ENCODE measurements at places on chromosomes 7 and 10.

- DNase-seq = no peak
These were observed 167.7 kb downstream of the DGKB start for GRCh38 chr7:14734839-14735321.

- DNase-seq = no peak
These were observed 175.8 kb upstream of the SORCS1 start for GRCh38 chr10:107340326-107340725.

DNA sequence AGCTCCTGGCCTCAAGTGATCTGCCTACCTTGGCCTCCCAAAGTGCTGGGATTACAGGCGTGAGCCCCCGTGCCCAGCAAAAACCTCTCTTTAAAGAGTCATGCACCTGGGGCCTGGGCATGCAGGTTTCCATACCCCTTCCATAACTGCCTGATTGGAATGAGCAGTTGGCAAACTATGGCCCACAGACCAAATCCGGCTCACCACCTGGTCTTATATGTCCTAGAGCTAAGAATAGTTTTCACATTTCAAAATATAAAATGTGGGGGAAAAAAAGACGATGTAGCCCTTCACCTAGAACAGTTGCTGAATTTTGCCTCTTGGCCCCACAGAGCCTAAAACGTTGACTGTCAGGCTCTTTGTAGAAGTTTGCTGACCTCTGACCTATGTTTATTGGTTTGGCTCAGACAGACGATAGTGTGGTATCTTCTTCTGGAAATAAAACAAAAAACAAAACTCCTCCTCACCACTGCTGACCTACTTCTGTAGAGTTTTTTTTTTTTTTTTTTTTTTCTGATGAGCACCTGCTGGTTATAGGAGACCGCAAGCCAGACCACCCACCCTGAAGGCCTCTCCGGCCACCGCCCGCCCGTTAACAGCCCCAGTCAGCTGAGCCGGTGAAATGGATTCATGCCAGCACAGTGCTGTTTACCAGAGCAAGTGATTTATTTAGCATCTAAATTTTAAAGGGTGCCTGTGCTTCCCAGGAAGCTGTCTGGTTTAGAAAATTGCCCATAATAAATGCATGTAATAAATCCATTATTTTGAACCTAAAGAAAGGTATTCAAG is 33.5 kb upstream of the SFRP5 start:
- DNase-seq = no peak

- DNase-seq = no peak
These were observed 60.6 kb downstream of the CDHR3 start for GRCh38 chr7:106023369-106024322.

DNA sequence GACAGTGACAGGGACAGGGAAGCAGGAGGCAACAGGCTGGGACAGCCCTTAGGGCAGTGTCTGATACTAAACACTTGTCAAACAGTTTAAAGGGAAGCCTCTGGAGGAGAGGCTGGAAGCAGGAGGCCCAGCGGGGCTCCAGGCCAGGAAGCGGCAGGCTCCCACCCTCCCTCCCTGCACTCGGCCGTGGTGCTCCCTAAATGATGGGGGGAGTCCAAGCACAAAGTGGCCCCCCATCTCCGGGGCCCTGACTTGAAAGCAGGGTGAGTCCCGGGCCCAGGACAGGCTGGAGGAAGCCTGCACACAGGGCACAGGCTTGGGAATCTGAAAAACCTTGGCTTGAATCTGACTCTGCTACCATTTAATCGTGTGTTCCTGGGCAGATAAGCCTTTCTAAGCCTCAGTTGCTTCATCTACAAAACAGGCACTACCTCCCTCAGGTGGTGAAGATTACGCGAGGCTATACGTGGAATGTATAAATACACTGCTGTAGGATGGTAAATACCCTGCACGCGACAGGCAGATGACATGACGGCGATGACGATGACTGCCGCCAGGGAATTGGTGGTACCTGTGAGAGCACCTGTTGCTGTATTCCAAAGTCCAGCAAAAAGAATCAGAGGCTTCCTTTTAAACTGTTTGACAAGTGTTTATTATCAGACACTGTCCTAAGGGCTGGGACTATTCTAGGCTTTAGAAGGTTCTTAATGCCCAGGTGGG is 34.1 kb downstream of the GBX1 start:
- DNase-seq = no peak

DNA sequence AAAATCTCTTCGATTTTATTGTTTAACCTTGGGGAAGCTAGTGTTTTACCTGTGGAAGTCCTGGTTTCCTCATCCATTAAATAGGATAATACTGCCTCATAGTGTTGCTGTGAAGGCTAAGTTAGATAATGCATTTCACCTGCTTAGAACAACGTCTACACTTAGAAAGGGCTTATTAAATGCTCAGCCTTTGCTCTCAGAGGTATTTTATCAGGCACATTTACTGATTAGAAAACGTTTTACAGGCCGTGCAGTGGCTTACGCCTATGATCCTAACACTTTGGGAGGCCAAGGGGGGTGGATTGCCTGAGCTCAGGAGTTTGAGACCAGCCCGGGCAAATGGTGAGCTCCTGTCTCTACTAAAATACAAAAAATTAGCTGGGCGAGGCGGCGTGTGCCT is 144.4 kb downstream of the INSYN2A start:
- no peak for DNase-seq

- DNase-seq = no peak
These were observed 190.8 kb upstream of the MTPN start for GRCh38 chr7:136167991-136168390.

DNA sequence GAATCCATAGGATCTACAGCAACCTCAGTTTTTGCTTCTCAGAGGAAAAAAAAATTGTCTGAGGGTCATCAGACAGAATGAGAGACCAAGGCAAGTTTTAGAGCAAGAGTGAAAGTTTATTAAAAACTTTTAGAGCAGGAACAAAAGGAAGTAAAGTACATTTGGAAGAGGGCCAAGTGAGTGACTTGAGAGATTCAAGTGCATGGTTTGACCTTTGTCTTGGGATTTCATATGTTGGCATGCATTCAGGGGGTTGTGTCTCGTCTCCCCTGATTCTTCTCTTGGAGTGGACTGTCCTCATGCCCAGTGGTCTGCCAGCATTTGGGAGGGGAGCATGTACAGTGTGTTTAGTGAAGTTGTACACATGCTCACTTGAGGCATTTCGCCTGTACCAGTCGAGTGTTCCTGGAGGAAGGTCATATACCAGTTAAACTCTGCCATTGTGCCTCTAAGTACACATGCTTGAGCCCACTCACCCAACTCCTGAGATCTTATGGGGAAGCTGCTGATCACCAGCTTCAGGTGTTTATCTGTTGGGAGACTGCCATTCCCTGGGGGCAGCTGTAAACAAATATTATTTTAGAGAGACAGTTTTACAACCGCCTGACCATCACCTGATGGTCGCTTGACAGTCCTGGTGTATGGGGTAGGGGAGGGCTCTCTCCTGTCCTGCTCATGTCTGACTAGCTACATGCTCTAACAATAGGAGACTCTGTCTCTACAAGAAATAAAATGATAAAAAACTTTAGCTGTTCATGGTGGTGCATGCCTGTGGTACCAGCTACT is 109.4 kb downstream of the EEPD1 start:
- DNase-seq = no peak

DNA sequence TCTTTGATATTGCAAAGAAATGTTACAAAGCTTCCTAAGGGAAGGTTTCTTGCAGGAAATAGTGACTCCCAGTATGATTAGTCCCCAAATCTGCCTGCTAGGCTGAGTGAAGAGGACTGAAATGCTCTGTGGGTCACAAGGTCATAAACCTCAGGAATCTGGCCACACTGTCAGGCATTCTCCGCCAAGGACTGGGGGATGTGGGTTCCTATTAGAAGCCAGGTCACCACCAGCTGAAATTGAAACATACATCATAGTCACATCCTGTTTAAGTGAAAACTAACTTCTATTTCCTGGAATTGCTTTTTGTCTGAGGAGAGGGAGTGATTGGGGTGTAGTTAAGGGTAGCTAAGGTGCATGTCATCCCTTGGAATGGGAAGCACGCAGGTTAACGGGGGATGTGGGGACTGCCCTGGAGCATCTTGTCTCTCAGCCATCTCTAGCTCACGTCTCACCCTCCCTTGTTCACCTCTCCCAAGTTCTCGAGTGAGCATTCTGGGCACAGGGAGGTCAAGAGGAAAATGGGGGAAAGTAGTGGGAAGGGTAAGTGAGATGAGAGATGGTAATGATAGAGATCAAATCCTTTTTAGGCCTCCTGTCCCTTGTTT is 12.0 kb upstream of the GSAP start:
- DNase-seq = no peak

DNA sequence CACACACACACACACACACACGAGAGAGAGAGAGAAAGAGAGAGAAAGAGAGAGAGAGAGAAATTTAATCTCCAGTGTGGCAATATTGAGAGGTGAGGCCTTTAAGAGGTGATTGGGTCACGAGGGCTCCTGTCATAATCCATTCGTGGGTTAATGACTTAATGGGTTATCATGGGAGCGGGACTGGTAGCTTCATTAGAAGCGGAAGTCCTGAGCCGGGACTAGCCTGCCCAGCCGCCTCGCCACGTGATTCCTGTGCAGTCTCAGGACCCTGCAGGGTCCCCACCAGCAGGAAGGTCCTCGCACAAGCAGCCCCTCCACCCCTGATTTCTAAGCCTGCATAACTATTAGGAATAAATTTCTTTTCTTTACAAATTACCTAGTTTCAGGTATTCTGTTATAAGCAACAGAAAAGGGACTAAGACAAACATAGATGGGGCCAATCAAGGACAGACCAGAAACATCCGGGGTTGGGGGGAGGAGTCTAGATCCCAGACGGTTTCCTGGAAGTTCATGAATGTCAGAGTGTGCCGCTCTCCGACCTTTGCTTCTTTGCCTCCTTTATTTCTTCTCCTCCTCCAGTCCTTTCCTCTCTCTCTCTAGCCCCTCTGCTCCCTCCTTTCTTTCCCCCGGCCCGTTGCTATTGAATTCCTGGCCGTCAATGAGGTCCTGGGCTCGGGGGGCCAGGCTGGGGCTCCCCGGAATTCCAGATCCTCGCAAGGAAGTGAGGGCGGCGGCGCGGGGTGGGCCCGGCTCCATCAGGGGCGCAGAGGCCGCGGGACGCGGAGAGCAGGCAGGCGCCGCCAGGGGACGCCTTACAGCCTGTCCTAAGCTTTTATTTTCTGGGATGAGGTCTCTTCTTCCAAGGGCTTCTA is 146.8 kb downstream of the CYP26A1 start:
- no peak for DNase-seq

GRCh38 chr10:47454780-47455058 is 29.2 kb downstream of the ANXA8 start:
- DNase-seq = no peak

- no peak for DNase-seq
These were observed 25.0 kb upstream of the FZD1 start for GRCh38 chr7:91239171-91239604.

DNA sequence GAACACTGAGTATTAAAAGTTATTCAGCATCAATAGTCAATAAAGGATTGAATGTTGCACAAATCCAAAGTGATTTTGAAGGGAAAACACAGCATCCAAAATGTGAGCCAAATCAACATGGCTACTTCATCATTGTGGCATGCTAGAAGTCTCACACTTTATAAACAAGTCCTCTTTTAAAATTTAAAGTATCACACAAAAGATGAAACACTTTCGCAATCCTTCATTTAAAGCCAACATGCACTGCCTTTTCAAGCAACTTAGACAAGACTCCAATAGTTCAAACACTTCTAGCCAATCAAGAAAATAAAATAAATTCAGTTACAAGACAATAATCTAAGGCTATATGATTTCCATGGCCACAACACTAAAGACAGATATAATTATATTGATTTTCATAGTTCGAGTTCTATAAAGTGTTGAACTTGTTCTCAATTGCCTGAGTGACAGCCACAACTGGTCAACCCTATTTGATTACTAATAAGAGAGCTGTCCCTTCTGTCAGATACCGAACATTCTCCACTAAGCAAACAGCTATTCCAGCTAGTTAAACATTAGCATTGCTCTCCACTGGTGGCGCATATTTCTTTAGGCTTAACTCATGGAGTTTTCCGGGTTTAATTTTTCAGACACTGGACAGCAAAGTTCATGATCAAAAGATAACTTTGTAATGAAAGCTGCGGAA is 8.3 kb downstream of the EBF3 start:
- DNase-seq = no peak
